ENCODE measurements at places on chromosomes 16 and 17. TPM values are rescaled to one million over a fixed set of nuclear protein-coding genes. Genes with fewer than 3 reads are reported as not detected.

Gene NAGS
- under 0.01 TPM for total RNA-seq

Gene GDPD3
- 1.1 TPM for total RNA-seq

Gene CACNG3
- total RNA-seq = not detected

Gene RNU2-1
- total RNA-seq = not detected

- DNase-seq = no peak
These were observed 13.7 kb upstream of the OSGIN1 start for GRCh38 chr16:83939266-83939855.

- no peak for DNase-seq
These were observed 3.6 kb downstream of the EVI2B start for GRCh38 chr17:31310260-31310659.

- DNase-seq = no peak
These were observed 80.8 kb upstream of the CIBAR2 start for GRCh38 chr16:85193115-85193493.

DNA sequence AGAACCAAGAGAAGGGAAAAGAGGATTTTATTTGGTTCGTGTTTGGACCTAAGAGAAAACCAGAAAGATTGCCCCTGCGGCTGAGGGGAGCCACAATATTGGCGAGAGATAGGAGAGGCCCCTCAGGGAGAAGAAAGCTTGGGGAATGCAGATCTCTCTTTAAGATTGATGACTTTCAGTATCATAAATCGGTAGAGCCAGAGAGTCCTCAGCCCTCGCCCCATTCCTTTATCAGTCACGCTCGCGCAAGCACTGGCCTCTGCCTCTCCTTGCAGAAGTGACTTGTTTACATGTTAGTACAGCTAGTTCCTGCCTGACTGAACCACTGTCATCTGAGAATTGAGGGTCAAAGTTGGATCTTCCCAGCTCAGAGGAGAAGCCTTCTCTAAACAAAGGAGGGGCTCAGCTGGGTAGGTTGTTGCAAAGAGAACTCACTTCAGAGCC, 21.5 kb upstream of the KRT19 start:
- no peak for DNase-seq

DNA sequence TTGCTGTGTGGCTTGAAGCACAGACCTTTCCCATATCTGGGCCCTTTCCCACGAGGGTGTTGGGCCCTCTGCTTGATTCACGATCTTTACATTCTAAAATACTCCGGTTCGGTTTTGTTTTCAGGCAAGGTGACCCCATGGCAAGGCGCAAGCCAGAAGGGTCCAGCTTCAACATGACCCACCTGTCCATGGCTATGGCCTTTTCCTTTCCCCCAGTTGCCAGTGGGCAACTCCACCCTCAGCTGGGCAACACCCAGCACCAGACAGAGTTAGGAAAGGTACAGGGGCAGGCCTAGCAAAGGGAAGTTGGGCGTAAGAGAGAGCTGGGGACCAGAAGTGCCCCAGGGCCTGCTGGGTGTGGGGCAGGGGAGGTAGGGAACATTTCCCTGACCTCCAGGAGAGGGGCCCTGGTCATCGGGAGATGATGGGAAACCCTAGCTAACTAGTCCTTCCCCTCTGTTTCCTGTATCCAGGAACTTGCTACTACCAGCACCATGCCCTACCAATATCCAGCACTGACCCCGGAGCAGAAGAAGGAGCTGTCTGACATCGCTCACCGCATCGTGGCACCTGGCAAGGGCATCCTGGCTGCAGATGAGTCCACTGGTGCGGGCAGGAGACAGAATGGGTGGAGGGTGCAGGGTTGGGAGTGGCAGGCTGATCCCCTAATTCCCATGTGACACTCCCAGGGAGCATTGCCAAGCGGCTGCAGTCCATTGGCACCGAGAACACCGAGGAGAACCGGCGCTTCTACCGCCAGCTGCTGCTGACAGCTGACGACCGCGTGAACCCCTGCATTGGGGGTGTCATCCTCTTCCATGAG, 1.4 kb downstream of the ALDOA start:
- DNase-seq = no peak

DNA sequence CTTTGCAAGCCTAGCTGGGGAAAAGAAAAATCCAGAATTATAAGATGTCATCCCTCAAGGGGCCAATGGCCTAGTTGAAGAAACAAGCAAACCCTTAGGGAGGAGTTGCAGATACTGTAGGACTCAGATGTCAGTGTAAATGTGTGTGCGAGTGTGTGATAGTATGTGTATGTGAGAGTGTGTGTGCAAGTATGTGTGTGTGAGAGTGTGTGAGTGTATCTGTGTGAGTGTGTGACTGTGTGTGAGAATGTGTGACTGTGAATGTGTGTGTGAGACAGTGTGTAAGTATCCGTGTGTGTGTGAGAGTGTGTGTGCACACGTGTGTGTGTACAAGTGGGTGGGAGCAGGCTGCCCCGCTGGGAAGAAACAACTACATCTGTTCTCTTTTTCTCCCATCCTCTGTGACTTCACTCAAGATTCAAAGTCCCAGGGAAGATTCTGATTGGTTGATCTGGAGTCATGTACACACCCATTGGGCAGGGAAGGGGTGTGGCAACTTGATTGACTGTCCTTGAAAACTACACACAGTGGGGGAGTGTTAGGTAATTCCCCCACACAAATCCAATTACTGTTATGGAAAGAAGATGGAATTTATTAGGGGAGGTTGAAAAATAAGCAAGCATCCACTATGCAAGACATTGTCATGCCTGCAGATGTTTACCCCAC, 40.7 kb downstream of the IRX3 start:
- no peak for DNase-seq
